ENCODE measurements at places on chromosomes 4 and X. TPM values are rescaled to one million over a fixed set of nuclear protein-coding genes. Genes with fewer than 3 reads are reported as not detected.

GRCh38 chr4:145099653-145100052, 1.5 kb downstream of the ABCE1 start:
- DNase-seq: no peak

DNA sequence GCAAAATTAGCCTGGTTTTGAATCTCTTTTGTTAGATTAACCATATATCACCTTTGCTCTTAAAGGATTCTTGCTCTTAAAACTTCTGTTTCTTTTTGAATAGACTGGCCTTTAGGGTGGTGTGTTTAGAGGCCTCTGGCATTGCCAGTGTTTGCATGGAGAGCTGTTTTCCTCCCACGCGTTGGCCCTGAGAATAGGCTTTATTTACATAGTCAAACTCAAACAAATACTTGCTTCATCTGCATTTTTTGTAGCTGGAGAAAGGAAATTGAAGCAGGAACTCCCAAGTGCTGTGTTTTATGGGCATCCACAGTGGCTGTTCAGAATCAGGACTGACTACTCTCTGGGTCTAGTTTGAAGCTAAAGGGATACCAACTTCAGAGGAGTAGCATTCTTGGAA, 2.7 kb downstream of the SHROOM2 start:
- DNase-seq: no peak

TMEM47 gene
- 84.1 TPM for total RNA-seq

- DNase-seq: no peak
Observed at GRCh38 chrX:73964579-73964978, 339.4 kb upstream of the ZCCHC13 start.

Measured in sigmoid colon (tissue), 7 donors.